ENCODE measurements at places on chromosomes 13 and 19.
A peak's percentile ranks its signal among the peaks of the same experiment; 100 is the strongest.

- no peak for DNase-seq
- H3K27me3 ChIP-seq = no peaks in the 10 kb centered on the region
- no peaks in the 10 kb centered on the region for H3K36me3 ChIP-seq
- H3K4me1 ChIP-seq = no peaks in the 10 kb centered on the region
Observed at GRCh38 chr13:73168953-73169401, 110.2 kb downstream of the KLF5 start.

DNA sequence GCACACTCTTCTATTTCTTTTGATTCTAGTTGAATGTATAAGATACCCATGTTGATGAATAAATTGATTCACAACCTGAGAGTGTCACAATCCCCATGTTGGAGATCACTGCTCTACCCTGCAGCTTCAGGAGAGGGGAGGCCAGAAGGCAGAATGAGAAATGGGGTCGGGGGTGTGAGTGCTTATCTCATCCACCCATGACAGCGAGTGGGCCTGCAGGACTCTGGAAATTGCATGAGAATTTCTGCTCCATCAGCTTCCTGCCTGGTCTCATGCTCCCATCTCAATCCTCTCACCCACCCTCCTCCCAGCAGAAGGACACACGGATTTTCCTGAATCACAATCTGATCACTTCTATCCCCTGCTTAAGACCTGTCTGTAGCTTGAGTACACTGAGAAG is 22.9 kb upstream of the IGFL1 start:
- no peaks in the 10 kb centered on the region for H3K27me3 ChIP-seq
- no peak overlapping the region for H3K27ac ChIP-seq
- no peaks in the 10 kb centered on the region for H3K4me1 ChIP-seq

DNA sequence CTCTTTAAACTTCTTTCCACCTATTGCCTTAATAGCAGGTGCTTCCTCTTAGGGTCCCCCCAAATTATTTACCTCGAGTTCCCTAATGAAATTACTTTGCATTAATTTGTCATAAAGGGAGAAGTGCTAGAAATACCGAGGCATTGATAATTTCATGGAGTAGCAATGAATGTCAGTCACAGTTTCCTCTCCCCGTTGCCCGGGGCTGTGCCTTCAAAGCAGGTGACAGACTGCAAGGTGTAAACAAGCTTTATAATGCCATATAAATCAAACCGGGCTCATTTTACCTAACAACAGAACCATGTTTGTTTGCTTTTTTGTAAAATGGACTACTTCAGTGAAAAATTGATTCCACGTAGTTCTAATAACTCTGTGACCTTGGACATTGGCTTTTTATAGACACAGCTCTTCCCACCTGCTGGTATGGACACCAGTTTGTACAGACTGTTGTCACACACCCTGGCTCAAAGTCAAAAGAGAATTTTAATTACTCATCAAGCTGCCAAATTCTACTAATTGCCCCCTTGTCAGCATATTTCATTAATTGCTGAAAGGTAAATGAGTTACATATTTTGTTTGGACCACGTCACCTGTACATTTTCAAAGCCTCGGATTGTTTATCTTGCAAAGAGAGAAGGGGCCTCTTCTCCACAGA is 171.1 kb downstream of the STK24 start:
- no peak overlapping the region for H3K27ac ChIP-seq
- DNase-seq = no peak
- H3K4me1 ChIP-seq = no peaks in the 10 kb centered on the region

DNA sequence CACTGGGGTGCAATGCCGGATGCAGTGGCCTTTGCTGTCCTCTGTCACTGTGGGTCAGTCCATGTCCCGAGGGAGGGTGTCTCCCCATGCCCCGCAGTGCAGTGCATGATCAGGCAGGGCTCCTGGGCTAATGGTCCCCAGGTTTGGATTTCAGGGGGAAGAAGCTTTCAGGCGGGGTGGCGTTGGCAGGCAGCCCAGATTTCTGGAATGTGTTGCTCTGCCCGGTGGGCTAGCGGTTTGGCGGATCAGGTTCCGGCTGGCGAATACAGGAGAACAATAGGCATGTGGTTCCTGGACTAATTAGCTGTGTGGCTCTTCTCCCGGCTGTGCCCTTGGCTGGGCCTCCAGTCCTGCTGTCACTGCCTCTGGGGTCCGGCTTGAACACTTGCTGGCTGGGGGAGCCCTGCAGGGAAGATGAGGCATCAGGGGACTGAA is 141.3 kb downstream of the FGF9 start:
- no peak overlapping the region for H3K4me3 ChIP-seq
- H3K4me1 ChIP-seq = no peaks in the 10 kb centered on the region
- DNase-seq = no peak
- no peaks in the 10 kb centered on the region for H3K36me3 ChIP-seq

GRCh38 chr19:32224371-32225244 is 120.8 kb upstream of the ZNF507 start:
- no peak overlapping the region for H3K27ac ChIP-seq
- H3K4me3 ChIP-seq = peak overlapping the region; percentile 53
- no peaks in the 10 kb centered on the region for H3K27me3 ChIP-seq
- DNase-seq = no peak
- no peaks in the 10 kb centered on the region for H3K4me1 ChIP-seq
- H3K36me3 ChIP-seq = no peaks in the 10 kb centered on the region

DNA sequence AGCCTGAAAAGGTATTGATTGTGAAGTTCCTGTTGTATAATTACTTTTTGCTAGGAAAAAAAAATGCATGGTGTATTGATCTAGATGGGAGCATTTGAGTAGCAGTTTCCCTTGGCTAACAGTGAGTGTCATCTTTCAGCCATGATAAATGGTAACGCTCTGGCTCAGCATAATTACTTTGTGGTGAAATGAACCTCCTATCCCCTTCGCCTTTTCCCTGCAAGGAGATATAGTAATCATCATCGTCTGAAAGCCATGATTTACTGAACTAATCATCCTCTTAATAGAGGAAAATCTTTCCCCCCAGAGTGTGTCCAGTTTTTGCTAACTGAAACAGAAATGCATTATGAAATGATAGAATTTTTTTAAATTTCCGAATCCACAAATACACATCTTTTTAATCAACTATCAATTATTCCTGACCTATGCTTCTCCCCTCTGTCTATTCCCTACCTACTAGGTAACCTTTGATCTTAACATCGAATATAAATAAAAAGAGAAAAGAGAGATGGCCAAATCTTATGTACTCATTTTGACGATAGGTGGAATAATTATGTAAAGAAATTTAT is 88.7 kb downstream of the MAB21L1 start:
- H3K27me3 ChIP-seq = no peaks in the 10 kb centered on the region
- H3K4me1 ChIP-seq = no peaks in the 10 kb centered on the region
- H3K4me3 ChIP-seq = no peak overlapping the region
- H3K27ac ChIP-seq = no peak overlapping the region
- no peak for DNase-seq

- H3K4me3 ChIP-seq = no peak overlapping the region
- H3K27ac ChIP-seq = no peak overlapping the region
- H3K27me3 ChIP-seq = peaks cover 8% of the 10 kb centered on the region
- H3K4me1 ChIP-seq = no peaks in the 10 kb centered on the region
Observed at GRCh38 chr19:33569821-33570220, 48.2 kb upstream of the PEPD start.

DNA sequence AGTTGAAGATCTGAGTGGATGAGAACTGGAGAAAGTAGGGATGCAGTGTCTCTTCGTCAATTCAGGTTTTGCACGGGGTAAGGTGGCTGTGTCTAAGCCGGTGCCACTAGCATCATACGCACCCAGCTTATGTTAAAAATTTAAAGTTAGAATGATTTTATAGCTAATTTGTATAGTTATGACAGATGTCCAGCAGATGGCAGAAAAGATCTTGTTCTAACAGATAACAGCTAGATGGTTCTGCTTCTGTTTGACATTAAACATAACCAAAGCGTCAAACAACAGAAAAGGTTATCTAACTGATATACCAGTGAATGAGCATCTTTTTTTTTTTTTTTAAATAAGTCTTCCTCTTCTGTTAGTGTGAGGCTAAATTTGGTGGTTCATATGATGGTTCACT is 18.8 kb upstream of the EDDM13 start:
- H3K4me3 ChIP-seq = no peak overlapping the region
- no peak for DNase-seq
- H3K27ac ChIP-seq = no peak overlapping the region
- no peaks in the 10 kb centered on the region for H3K36me3 ChIP-seq

GRCh38 chr13:113231306-113232207 is 22.1 kb downstream of the CUL4A start:
- peaks cover 6% of the 10 kb centered on the region for H3K36me3 ChIP-seq
- no peaks in the 10 kb centered on the region for H3K27me3 ChIP-seq
- no peak overlapping the region for H3K27ac ChIP-seq
- H3K4me1 ChIP-seq = no peaks in the 10 kb centered on the region
- no peak overlapping the region for H3K4me3 ChIP-seq

GRCh38 chr13:26225896-26226617 is 3.9 kb upstream of the RNF6 start:
- H3K27ac ChIP-seq = no peak overlapping the region
- no peak overlapping the region for H3K4me3 ChIP-seq
- peaks cover 4% of the 10 kb centered on the region for H3K27me3 ChIP-seq

- DNase-seq = no peak
- no peak overlapping the region for H3K27ac ChIP-seq
Observed at GRCh38 chr13:88246239-88246638, 575.1 kb downstream of the SLITRK5 start.

DNA sequence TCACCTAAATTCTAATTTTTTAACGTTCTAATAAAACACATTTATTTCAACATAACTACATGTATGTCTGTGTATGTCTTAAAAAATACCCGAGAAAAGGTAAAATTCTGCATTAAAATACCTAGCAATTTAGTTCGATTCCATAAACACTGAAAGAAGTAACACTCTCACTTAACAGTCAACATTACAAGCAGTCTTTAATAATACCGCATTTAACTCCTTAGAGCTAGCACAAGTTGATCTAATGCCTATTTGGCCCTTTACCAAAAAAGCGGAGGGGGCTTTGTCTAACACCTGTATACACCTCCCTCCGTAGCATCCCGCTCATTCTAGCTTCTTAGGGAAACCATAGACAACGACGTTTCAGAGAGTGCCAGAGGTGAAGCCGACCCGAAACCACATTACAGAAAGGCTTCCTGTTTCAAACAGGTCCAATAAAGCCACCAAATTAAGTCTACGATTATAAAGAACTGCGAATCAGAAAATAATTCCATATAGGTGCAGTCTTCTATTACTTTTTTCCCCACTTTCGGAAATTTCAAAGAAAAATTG is 1.2 kb downstream of the SPART start:
- DNase-seq = no peak
- peak overlapping the region; percentile 99 for H3K27ac ChIP-seq
- no peaks in the 10 kb centered on the region for H3K36me3 ChIP-seq
- no peaks in the 10 kb centered on the region for H3K27me3 ChIP-seq
- H3K4me3 ChIP-seq = peak overlapping the region; percentile 86

GRCh38 chr13:19362946-19363510 is 181.4 kb upstream of the TUBA3C start:
- H3K4me3 ChIP-seq = no peak overlapping the region
- no peaks in the 10 kb centered on the region for H3K4me1 ChIP-seq
- no peaks in the 10 kb centered on the region for H3K36me3 ChIP-seq
- H3K27ac ChIP-seq = no peak overlapping the region

DNA sequence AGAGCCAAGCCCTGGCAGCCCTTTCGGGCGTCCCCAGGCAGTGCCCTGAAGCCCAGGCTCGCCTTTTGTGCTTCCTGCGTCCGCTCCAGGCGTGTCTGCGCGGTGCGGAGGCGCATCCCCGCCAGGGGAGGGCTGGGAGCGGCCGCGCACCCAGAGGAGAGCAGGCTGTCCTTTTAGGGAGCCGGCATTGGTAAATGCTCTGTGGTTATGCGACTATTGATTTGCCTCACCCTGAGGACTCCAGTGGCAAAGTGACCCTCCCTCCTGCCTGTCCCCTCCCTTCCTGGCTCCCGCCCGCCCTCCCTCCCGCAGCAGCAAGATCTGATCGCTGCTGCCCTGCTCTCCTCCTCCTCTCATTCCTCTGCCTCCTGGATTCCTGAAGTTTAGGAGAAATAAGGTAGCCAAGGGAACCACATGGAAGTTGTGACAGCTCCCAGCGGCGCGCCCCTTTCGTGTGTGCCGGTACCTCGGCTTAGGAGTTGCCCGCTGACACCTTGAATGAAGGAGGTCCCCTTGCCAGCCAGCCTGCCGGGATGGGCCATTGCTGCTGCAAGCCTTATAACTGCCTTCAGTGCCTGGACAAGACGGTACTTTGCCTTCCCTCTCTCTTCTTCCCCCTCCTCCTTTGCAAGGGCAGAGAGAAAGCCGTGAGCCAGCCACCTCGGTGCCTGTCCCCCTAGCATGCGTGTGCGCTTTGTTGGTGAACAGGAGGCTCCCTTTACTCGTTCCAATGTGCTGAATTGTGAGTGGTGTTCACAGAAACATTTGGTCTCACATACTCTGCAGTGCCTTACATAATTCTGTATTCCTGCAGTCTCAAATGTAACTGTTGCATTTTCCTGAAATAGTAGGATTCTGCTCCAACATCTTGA is 166.9 kb downstream of the SLC7A1 start:
- no peaks in the 10 kb centered on the region for H3K27me3 ChIP-seq
- H3K4me3 ChIP-seq = peak overlapping the region; percentile 37
- no peaks in the 10 kb centered on the region for H3K36me3 ChIP-seq
- H3K27ac ChIP-seq = no peak overlapping the region
- H3K4me1 ChIP-seq = no peaks in the 10 kb centered on the region

DNA sequence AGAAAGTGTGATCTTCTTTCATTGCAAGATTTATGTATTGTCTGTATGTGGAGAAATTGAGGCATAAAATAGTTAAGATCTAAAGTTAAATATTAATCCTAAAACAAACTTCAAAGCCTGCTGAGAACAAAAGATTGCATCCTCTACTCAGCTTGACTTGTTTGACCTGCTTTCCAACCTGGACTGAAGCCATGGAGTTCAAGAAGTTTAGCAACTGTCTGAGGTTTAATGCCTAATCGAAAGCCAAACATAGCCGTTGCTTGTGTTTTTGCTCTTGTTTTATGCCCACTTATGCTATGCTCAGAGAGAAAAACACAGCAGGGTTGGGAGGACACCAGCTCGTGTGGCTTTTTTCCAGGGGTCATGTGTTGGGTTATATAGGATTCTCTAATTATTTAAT is 135.6 kb downstream of the NUFIP1 start:
- H3K36me3 ChIP-seq = no peaks in the 10 kb centered on the region
- H3K27me3 ChIP-seq = no peaks in the 10 kb centered on the region
- peak overlapping the region; percentile 60 for H3K27ac ChIP-seq
- H3K4me1 ChIP-seq = no peaks in the 10 kb centered on the region

GRCh38 chr13:59842507-59842906 is 321.2 kb downstream of the DIAPH3 start:
- H3K27ac ChIP-seq = no peak overlapping the region
- no peak overlapping the region for H3K4me3 ChIP-seq
- H3K36me3 ChIP-seq = no peaks in the 10 kb centered on the region
- no peaks in the 10 kb centered on the region for H3K4me1 ChIP-seq

DNA sequence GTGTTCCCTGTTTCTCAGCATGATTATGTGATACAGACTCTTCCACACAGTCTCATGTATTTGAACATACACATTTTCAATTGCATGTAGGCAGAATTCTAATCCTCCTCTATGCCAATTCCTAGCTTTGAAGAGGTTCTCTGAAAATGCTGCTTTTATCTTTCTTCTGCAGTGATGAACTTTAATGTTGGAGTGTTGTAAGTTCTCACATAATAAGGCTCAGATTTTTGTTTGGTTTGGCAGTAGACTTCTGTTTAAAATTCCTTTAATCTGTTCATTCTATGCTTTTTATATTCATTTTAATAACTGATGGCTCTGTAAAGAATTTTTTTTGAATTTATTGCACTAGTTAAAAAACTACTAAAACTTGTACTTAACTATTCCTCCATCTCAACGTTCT is 225.8 kb downstream of the GGACT start:
- no peaks in the 10 kb centered on the region for H3K4me1 ChIP-seq
- H3K27ac ChIP-seq = no peak overlapping the region
- no peaks in the 10 kb centered on the region for H3K36me3 ChIP-seq
- DNase-seq = no peak
- no peaks in the 10 kb centered on the region for H3K27me3 ChIP-seq
